ENCODE measurements at places on chromosomes 7 and 10.

- DNase-seq = no peak
Observed at GRCh38 chr10:100038561-100039071, 28.9 kb upstream of the DNMBP start.

DNA sequence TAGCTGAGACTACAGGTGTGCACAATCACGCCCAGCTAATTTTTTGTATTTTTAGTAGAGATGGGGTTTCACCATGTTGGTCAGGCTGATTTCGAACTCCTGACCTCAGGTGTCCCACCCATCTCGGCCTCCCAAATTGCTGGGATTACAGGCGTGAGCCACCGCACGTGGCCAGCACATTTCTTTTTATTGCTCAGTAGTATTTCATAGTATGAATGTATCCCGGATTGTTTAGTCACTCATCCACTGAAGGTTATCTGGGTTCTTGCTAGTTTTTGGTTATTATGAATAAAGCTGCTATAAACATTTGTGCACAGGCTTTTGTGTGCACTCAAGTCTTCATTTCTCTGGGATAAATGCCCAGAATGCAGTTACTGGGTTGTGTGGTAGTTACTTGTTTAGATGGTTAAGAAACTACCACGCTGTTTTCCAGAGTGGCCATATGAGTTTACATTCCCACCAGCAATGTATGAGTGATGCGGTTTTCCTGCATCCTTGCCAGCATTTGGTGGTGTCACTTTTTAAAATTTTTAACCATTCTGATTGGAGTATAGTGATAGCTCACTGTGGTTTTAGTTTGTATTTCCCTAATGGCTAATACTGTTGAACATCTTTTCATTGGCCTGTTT lies 275.8 kb upstream of the LYZL1 start:
- no peak for DNase-seq

DNA sequence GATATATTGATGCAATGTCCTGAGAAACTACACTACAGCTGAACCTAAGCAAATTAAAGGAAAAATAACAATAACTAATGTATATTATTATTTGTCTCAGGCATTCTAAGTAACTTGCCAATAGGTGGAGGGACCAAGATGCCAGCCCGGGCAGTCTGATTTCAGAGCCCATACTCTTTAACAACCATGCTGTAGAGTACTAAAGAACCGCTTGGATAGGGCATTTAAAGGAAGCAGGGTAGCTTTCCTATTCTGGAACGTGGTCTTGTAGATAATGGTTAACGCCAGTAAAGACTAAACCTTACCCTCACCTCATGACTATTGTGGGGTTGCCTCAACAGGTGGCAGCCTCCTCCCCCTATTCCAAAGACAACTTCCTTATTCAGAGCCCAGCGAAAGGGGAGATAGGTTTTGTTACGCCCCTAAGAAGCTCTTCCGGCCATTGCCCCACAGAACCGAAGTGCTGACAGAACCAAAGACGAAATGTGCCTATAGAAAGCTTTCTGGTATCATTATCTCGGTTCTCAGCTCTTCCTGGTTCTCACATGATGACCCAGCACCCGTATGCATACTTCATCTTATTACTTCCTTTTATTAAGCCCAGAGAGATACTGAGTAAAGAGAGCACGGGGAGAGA lies 707 bp upstream of the C1GALT1 start:
- no peak for DNase-seq

- no peak for DNase-seq
Observed at GRCh38 chr7:42127232-42127622, 109.8 kb downstream of the GLI3 start.

- DNase-seq = no peak
Observed at GRCh38 chr10:6704896-6705295, 124.8 kb upstream of the PRKCQ start.

GRCh38 chr10:109922358-109922975 lies 844 bp downstream of the XPNPEP1 start:
- no peak for DNase-seq

DNA sequence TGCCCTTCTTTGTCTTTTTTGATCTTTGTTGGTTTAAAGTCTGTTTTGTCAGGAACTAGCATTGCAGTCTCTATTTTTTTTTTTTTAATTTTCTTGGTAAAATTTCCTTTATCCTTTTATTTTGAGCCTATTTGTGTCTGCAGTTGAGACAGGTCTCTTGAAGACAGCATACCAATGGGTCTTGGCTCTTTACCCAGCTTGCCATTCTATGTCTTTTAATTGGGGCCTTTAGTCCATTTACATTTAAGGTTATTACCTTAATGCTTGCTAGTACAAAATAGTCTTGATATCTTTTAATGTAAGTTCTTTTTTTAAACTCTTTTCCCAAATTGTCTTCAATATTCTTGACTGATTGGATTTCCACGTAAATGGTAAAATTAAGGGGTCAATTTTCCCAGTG lies 398.3 kb upstream of the CHRM2 start:
- no peak for DNase-seq

GRCh38 chr10:287026-287709 lies 151.9 kb downstream of the ZMYND11 start:
- DNase-seq = no peak

GRCh38 chr10:77939561-77940001 lies 13.0 kb upstream of the DLG5 start:
- no peak for DNase-seq

GRCh38 chr10:110174201-110174600 lies 33.2 kb upstream of the MXI1 start:
- DNase-seq = no peak

- no peak for DNase-seq
Observed at GRCh38 chr7:91694351-91694841, 186.1 kb downstream of the MTERF1 start.

- no peak for DNase-seq
Observed at GRCh38 chr10:29227201-29227600, 61.7 kb upstream of the LYZL1 start.

GRCh38 chr10:96341219-96342182 lies 17.3 kb downstream of the OPALIN start:
- no peak for DNase-seq

DNA sequence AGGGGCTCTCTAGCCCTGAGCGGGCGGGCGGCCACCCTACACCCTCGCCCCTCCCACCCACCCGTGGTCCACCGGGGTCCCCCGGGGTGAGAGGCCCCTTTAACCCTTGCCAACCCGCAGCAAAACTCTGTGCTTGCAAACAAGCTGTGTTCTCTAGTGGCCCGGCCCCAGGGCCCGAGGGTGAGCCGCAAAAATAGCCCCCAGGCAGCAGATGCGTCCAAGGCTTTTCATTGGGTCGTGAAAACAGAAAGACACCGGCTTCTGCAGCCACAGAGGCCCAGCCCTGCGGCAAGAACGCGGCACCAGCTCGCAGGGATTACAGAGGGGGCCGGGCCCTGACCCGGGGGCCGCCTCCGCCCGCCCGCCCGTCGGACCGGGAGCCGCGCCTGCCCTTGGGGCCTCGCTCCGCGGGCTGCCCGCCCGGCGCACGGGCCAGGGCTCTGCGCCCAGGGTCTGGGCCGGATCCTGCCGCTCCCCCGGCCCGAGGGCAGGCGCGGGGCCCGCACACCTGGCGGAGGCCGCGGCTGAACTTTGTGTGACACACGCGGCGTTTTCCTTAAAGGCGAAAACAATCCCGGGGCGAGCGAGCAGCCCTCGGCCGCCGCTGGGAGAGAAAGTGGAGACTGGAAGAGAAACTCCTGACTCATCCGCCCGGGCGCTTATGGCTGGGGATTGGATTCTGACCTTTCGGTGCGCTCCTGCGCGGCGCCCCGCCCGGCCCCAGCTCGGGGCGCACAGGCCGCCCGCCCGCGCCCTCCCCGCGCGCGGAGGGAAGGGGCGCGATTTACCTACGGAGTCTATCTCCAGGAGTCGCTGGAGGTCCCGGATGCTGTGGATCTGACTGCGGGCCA lies 2.8 kb downstream of the PDGFA start:
- no peak for DNase-seq

- DNase-seq = no peak
Observed at GRCh38 chr7:46745707-46746090, 824.6 kb upstream of the IGFBP3 start.

DNA sequence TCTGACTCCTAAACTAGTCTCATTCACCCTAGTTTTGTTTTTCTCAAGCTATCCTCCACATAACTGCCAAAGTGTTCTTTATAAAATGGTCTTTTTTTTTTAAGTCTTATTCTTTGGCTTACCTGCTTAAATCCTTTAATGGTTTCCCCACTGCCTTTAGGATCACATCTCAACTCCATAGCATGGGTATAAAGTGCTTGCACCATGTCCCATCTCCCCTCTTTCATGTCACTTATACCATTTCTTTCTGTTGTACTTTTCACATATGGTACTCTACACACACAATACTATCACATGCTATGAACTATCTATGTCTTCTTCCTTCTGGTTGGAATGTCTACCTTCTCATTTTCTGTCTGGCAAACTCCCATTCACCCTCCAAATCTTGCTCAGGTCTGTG lies 5.1 kb downstream of the MTPAP start:
- no peak for DNase-seq

GRCh38 chr10:74612195-74612594 lies 214.2 kb upstream of the KAT6B start:
- DNase-seq = no peak

DNA sequence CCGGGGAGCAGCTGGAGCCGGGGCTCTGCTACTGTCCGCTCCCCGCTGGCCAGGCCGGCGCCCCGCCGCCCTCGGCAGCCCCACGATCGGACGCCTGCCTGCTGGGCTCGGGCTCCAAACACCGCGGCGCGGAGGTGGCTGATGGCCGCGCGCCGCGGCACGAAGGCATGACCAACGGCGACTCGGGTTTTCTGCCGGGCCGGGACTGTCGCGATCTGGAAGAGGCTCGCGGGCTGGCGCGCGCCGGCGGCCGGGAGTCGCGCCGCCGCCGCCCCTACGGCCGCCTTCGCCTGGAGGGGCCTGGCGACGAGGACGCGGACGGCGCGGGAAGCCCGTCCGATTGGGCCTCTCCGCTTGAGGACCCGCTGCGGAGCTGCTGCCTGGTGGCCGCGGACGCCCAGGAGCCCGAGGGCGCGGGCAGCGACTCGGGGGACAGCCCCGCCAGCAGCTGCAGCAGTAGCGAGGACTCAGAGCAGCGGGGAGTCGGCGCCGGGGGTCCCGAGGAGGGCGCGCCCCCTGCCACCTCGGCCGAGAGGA lies 570 bp downstream of the TBC1D12 start:
- DNase-seq = no peak

DNA sequence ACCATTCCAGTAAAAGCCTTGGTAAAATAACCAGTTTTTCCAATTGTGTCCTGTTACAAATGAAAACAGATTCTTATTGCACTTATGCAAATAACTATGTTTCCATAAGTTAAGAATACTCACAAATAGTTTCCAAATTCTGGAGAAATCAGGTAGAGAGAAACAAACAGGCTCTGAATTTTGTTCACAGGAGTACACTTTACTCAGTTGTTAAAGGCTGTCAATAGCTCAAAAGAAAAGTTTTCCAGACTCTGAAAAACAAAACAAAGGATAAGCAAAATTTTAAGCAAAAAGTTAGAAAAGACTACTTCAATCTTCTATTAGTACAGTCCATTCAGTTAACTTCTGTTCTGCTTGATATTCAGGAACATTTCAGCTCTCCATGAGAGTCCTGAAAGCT lies 32.8 kb upstream of the ZNF365 start:
- no peak for DNase-seq

GRCh38 chr7:25854059-25854458 lies 297.9 kb upstream of the NFE2L3 start:
- DNase-seq = no peak

- DNase-seq = no peak
Observed at GRCh38 chr7:156101355-156101754, 289.1 kb upstream of the SHH start.

DNA sequence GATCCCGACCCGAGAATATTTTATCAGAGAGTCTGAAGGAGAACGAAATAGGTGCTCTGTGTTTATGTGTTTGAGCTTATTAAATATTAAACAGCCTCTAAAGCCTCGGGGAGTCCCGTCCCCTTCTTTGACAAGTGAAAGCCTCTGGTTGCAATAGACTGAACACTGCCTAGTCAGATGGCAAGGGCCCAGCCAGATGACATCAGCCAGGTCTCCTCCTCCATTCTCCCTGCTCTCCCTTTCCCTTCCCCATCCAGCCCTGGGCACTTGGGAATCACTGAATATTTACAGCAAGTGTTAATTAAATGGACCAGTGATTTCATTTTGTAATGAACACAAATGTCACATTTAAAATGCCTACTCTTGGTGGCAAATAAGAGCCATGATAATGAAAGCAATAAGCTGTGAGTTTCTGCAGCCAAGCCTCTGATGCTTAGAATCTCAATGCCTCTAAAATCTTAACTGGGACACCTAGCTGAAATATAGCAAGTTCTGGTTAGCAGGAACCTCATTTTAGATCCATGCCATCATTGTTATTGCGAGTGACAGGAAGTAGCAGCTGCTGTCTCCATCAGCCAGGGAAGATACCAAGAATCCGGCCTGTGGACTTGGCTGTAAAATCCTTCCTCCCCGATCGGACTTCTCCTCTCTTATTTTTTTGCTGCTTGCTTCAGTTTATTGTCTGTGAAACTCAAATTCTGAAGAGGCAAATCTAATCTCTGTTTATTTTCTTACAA lies 202.1 kb downstream of the PRPF18 start:
- no peak for DNase-seq

GRCh38 chr7:124566583-124566982 lies 199.0 kb downstream of the GPR37 start:
- DNase-seq = peak; percentile 7

DNA sequence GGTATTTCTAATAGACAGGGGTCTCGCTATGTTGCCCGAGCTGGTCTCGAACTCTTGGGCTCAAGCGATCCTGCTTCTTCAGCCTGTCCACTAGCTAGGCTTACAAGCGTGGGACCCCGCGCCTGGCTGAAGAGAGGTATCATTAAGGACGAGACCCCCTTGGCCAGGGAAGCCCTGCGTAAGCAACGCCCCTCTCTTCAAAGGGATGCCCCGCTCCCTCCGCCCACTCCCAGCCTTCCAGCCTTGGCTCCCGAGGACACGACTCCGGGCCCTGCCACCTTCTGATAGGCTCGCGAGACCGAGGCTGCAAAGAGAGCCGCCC lies 220 bp upstream of the ZKSCAN5 start:
- peak; percentile 84 for DNase-seq

DNA sequence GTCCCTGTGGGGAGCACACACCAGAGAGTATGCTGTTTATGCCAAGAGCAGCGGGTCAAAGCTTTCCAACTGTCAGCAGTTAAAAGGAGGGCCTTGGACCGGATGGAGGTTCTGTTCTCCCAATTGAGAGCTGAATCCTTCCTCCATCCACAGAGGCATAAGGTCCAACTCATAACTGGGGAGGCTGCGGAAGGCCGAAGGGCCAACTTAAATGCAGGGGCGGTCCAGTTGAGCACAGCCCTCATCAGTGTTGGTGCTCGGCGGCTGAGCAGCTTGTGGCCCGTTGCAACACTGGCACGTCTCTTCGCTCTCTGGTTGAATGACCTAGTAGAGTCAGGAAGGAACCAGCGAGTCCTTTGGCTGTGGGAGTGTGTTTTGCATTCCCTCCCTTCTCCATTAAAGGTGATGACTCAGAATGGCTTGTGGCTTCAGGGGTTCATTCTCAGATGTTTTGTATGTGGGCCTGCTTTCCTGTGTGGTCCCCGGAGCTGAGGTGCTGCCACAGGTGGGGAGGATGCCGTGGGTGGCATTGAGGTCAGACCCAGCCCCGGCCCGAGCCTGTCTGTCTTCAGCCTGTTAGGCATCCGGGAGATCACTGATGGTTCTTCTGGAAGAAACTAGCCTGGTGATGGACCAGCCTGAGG lies 44.8 kb upstream of the DMBT1 start:
- no peak for DNase-seq

- no peak for DNase-seq
Observed at GRCh38 chr10:109127363-109127762, 795.9 kb downstream of the XPNPEP1 start.

Data from iPS DF 19.7 (cell line).